ENCODE measurements at places on chromosomes 3 and 15.

DNA sequence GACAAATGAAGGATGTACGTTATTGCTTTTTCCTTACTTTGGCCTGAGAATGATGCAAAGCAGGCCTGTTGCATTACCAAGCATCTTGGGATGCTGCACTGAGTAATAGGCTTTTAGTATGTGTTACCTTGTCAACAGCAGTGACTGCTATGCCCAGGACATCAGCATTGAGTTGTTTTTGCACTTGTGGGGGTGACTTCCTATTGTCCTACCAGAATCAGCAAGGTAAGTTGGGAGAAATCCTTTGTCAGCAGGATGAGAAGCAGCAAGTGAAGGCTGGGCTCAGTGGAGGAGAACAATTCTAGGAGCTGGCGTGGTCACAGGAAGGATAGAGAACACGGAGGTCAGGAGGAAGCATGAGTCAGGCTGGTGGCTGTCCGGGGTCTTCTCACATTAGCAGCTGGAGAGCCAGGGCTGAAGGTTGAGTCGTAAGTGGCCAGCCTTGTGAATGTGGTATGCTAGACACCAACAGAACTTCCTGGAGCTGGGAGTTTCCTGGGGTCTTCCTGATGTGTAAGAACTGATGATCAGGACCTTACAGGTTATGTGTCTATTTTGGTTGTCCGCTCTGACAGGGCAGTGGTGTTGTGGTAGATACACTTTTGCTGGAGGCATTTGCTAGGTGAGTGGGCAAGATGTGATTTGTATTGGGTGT lies 142.7 kb downstream of the FNDC3B start:
- DNase-seq = peak; percentile 76

DNA sequence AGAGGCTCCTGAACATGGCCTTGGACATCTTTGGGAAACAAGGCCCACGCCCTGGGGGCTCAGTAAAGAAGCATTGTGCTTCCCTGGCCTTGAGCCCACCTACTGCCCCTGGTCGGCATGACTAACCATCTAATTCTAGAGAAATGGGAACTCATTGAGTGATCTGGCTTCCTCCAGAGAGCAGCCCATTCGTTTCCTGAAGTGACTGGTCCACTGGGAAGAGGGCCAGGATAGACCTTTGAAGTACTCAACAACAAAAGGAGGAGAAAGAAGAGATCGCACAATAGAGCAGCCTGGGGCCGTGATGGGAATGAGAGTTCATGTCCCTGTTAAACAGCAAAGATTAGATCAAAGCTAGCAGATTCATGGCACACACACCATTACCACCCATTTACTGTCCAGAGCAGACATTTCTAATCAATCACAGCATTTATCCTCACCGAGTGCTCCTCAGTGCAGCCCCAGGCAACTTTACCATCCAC lies 514.4 kb upstream of the PROK2 start:
- DNase-seq = peak; percentile 68

GRCh38 chr3:164730815-164731360 lies 347.4 kb downstream of the SI start:
- DNase-seq = no peak

- DNase-seq = no peak
These were observed 72.1 kb upstream of the MAGI1 start for GRCh38 chr3:66110840-66111239.

DNA sequence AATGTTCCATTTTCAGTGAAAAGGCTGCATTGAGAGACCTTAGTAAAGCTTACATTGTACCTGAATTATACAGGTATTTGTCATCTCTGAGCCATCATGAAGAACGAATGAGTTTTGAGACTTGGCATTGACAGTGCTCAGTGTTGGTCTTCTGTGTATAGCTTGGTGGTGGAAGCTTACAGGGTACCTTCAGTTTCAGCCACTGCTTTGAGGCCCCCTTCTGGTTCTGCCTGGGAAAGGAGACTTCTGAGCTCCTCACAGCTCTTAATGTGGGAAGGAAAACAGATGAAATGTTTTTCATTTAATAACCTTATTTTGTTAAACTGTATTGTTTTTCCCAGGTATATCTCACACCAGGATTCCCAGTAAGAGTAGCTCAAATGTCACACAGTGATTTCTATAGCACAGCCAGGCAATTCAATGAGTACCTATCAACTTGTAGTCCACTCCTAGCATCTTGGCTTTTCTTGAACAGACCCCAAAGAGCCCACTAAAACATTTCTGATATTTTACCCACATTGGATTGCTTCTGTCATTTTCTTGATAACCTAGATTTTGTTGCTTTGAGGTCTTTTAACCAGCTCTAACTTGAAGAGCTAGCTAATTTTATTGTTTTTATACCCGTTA lies 5.6 kb downstream of the SERPINI1 start:
- DNase-seq = peak; percentile 8

- no peak for DNase-seq
These were observed 44.9 kb upstream of the KLHL25 start for GRCh38 chr15:85839643-85840042.

- DNase-seq = no peak
These were observed 138.2 kb downstream of the TPRA1 start for GRCh38 chr3:127452321-127452821.

DNA sequence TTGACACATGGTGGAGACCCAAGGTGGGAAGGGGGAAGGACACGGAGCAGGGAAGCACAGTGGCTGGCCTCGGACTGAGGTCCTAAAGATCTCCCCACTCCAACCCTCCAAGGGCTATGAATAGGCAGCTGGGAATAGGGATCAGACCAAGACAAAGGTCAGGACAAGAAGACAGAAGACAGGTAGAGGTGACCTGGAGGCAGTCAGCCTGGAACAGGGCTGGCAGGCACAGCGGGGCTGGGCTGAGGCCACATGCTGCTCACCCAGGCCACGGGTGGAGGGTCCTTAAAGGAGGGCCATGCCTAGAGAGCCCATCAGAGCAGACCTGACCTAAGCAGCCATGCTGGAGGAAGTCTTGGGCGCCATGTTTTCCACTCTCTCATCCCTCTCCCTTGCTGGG lies 2.7 kb upstream of the PLA2G4D start:
- no peak for DNase-seq

- DNase-seq = peak; percentile 93
These were observed 12.3 kb downstream of the CPNE9 start for GRCh38 chr3:9715764-9716437.

DNA sequence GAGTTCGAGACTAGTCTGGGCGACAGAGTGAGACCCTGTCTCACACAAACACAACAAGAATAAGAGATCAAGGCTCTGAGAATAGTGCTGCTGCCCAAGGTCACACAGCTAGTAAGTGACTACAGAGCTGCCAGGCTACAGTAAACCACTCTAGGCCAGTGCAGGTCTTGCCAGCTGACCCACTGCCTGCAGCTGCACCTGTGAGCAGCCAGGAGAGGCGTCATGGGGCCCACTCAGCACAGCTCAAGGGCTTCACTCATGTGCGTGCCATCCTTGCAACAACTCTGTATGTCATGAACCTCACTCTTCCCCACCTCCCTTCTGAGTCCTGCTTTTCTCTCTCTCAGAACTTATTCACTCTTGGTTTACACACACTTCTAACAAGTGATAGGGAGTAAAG lies 176.7 kb downstream of the SMAD6 start:
- DNase-seq = no peak

- DNase-seq = peak; percentile 96
These were observed at the start of gene ZNF502 for GRCh38 chr3:44712455-44713075. TSS of gene ZNF502 (plus strand) at chr3:44712660. CDS start at chr3:44720262, 7,602 bp downstream.

- DNase-seq = no peak
These were observed 58.2 kb upstream of the LIMD1 start for GRCh38 chr3:45536316-45536715.

DNA sequence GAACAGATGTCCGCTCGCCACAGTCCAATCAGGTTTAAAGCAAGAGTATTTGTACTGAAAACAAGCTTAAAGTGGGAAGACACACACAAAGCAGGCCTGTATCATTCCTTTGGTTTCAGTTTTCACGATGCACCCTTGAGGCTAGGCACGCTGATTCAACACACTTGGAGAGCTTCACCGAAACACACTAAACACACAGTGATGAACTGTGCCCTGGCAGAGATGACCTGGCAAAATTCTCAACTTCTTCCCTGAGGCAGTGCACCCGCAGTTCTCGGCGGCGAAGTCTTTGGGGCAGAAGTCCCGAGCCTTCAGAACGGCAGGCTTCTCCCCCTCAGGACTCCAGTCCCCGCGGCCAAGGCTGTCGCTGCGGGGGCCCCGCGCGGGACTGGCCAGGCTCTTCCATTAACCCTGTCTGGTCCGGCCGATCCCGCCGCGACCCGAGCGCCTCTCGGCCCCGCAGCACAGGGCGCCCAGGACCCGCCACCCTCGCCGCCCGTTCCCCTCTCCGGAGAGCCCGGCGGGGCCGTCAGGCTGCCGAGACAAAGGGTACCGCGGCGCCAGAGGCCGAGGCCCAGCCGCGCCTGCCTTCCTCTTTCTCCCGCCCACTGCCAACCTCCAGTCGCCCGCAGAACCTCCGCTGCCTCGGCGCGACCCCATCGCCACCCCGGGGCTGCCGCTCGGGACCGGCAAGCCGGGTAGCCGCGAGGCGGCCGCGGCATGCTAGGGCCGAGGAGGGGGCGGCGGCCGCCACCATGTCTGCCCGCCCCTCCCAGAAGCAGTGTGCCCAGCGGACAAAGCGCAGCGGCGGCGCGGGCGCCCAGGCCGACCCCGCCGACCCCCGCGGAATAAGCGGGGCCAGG lies 792 bp downstream of the GABPB1 start:
- peak; percentile 84 for DNase-seq

DNA sequence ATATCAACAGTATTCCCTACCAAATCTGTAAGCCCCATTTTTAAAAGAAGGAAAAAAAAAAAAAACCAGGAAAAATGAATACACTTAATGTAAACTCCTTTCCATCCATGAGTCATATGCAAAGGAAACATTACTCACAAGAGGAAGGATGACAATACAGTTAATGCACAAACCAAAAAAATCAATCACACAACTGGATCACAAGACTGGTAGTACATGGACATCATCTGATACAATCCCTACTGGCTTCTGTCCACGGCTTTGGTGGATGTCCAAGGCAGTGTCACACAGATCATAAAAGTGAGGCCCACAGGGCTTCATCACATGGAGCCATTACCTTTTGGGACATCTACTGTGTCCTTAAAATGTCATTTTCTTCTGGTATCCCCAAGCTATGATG lies 44.0 kb downstream of the SUCLG2 start:
- peak; percentile 40 for DNase-seq

DNA sequence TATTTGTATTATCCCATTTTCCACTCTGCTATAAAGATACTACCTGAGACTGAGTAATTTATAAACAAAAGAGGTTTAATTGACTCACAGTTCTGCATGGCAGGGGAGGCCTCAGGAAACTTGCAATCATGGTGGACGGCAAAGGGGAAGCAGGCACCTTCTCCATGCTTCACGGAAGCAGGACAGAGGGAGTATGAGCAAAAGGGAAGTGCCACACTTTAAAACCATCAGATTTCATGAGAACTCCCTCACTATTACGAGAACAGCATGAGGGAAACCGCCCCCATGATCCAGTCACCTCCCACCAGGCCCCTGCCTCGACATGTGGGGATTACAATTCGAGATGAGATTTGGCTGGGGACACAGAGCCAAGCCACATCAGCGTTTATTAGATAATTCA lies 172.8 kb downstream of the NR2F2 start:
- no peak for DNase-seq

DNA sequence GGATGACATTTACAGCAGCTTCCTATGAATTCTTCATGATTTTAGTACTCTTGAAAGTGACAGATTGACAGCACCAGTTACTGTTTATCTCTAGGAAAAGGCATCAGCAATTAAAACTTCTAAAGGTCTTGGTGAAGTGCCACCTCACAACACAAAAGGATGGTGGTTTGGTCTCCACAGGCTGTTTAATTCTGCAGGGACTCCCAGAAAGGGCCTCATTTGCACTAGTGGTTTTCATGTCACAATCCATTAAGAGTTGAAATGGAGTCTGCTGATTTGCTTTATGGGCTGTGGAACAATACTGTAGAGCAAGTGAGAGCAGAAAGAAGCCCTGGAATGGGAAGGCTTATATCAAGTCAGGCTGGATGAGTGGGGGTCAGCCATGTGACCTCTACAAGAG lies 225.3 kb upstream of the KCNMB2 start:
- no peak for DNase-seq

DNA sequence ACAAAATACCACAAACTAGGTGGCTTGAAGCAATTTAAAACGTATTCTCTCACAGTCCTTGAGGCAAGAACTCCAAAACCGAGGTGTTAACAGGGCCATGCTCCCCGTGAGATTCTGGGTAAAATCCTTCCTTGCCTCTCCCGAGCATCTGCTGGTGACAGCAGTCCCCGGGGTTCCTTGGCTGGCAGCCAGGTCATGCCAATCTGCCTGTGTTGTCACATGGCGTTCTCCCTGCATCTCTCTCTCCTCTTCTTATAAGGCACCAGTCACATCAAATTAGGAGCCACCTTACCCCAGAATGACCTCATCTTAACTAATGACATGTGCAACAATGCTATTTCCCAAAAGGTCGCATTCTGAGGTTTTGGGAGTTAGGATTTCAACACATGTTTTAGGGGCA lies 26.3 kb upstream of the LRRN1 start:
- no peak for DNase-seq

DNA sequence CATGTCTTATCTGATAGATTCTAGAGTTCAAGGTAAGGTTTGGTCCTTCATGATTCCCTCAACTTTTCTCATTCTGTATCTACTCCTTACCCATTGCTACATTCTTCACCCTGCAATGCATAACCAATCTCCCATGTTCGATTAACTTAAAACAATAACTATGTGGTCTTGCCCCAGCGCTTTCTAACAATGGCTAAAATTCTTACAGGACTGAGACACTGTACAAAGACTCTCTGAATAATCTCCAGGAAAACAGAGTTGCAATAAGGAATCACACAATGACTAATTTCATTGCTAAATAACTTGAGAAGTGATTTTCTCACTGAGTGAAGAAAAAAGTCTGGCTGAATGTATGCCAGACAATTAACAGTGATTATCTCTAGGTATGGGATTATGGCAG lies 69.6 kb upstream of the FAM174B start:
- DNase-seq = no peak

- no peak for DNase-seq
These were observed 162.5 kb downstream of the MECOM start for GRCh38 chr3:169501061-169501460.

DNA sequence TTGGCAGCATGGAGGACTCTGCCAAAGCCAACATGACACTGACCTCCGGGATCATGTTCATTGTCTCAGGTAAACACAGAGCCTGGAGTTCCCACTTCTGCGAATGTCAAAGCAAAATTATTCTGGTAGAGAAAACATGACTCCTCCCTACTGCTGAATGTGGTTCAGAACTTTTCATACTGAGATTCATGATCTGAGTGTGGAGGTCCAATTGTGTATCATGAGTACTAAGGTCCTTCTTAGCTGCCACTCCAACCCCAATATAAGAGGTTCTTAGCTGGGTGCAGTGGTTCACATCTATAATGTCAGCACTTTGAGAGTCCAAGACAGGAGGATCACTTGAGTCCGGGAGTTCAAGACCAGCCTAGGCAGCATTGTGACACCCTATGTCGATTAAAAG lies 13.8 kb downstream of the CLDN18 start:
- no peak for DNase-seq

DNA sequence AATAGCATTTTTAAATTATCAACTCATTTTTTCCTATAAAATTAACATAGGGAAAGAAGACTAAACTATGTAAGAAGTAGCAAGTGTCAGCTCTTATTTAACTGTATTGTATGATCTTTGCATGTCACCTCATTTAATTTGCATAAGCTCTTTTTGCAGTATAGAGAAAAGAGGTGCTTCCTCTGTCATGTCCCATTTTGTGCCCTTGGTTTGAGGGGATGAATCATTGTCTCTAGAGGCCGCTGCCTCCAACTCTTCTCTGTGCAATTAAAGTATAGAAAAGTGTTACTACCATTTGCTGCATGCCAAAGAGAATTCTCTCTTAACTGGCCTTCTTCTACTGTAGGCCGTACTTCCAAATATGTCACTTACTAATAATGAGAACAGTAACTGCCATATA lies 93.4 kb downstream of the LRRC28 start:
- DNase-seq = no peak

GRCh38 chr15:25793354-25794050 lies 69.6 kb downstream of the ATP10A start:
- no peak for DNase-seq
